ENCODE measurements at places on chromosomes 5 and 9.

GRCh38 chr9:111036946-111037345, 1.3 kb downstream of the LPAR1 start:
- DNase-seq = peak; percentile 27

GRCh38 chr9:36748322-36748899, 175.7 kb downstream of the MELK start:
- no peak for DNase-seq

GRCh38 chr5:180832638-180833068, 28.4 kb downstream of the ZFP62 start:
- DNase-seq = no peak

DNA sequence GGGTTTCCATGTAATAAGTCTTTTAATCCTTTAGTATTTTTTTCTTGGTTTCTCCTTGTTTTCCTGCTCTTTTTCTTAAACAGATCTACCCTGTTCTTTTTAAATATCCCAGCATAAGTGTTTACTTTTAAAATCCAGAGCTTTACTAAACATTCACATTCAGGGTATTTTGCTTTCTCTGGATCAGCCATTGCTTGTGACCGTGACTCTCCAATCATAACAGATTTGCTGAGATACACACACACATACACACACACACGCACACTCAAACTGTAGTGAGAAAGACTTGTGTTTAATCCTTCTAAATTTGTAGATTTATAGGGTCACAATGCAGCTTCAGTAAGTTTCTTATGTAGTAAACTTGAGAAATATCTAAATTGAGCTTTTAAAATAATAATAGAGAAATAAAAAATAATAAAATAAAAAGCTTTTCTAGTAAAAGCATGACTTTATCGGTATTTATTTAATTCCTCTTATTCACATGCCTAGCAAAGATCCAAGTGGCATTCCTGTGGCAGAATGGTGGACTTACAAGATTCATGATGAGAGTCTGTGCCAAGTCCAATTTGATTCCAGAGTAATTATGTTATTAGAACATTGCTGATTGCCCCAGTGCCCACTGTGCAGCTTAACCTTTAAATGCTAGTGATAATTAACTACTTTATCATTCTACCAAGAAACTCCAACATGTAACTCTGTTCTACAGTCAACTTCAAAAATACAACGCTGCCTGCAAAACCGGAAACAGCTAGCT, 129.0 kb downstream of the TLE4 start:
- no peak for DNase-seq

GRCh38 chr9:136992819-136993369, 672 bp downstream of the PAXX start:
- DNase-seq = no peak

DNA sequence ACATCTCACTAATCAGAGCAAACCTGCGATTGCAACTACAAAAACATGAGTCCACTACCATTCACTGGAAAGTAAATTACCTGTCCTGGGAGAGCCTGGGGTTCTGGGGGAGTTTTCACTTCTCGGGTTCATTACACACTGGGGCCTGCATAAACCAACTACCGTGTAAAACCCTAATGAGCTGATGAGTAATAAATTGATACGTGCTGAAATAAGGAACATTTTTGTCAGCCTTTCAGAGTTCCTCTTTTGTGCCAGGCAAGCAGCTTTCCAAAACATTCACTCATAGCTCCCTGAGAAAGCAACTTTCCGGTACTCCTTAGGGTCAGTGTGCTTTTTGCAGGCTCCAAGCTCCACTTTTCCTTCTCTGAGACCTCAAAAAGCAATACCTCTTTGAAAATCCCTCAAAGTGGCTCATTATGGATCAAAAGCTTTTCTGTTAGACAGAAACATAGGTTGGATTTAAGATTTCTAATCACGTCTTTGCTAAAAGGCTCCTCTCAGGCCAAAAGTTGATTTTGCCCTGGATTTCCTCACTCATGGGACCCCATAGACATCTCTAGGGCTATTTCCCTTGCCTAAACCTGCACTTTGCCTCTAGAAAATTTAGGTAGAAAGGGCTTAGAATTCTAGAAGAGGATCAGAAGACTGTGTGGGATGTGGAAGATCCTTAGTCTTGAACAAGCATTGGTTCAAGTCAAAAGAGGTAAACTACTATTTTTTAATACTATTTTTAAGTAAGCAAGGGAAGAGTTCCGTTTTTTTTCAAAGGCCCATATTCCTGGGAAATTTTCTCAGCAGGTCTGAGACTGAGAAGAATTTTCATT, 74.8 kb downstream of the ST8SIA4 start:
- DNase-seq = no peak

GRCh38 chr5:171980792-171981191, 25.6 kb downstream of the FBXW11 start:
- no peak for DNase-seq

DNA sequence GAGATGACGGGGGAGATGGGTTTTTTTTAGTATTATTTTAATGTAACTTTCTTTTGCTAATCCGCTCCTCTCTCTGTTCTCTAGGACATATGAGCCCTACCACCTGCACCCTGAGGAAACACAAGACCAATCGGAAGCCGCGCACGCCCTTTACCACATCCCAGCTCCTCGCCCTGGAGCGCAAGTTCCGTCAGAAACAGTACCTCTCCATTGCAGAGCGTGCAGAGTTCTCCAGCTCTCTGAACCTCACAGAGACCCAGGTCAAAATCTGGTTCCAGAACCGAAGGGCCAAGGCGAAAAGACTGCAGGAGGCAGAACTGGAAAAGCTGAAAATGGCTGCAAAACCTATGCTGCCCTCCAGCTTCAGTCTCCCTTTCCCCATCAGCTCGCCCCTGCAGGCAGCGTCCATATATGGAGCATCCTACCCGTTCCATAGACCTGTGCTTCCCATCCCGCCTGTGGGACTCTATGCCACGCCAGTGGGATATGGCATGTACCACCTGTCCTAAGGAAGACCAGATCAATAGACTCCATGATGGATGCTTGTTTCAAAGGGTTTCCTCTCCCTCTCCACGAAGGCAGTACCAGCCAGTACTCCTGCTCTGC, 4.8 kb downstream of the MSX2 start:
- no peak for DNase-seq

- no peak for DNase-seq
These were observed 445.0 kb upstream of the DMAC1 start for GRCh38 chr9:8244505-8245092.

DNA sequence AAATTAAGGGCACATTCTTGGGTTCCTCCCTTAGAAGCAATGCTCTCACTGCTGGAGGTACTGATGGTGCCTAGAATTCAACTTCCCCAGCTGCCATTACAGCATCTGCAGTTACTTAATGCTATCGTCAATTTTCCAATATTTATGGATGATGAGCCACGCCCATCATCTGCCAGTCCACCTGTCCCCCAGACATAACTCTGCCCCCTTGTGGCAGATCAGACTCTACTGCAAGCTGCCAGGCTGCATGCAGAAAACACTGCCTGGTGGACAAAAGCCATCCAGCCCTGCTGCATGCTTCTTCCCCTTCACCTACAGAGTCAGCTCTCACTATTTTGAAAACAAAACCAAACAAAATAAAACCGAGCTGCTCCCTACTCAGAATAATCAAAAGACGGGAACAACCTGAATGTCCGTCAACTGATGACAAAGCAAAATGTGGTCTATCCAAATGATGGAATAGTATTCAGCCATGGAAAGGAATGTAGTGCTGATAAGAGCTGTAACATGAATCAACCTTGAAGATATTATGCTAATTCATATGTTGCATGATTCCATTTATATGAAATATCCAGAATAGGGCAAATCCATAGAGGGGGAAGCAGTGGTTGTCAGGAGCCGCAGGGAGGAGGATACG, 66.4 kb downstream of the RETREG1 start:
- no peak for DNase-seq

GRCh38 chr9:100066539-100066938, 32.3 kb downstream of the ERP44 start:
- DNase-seq = no peak

DNA sequence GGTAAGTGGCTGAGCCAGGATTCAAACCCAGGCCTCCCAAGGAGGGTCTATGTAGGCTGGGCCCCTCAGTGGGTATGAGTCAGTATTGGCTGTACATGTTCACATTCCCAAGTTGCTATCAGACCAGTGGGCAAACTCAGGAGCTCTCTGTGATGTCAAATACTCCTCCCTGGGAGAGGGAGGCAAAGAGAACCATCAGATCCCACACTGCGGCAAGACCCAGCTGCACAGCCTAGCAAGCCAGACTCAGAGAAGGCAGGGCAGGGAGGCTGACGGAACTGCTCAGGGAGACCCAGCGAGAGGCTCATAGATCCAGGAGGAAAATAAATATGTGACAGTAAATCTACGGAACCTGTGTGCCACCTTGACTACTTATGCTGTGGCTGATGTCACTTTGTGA, 42.6 kb upstream of the SAP30L start:
- no peak for DNase-seq

- no peak for DNase-seq
These were observed 104.1 kb downstream of the AP3B1 start for GRCh38 chr5:78190402-78190801.

GRCh38 chr9:15121630-15122029, 185.4 kb downstream of the TTC39B start:
- DNase-seq = no peak

GRCh38 chr9:137812356-137813023, 65.1 kb upstream of the CACNA1B start:
- no peak for DNase-seq

DNA sequence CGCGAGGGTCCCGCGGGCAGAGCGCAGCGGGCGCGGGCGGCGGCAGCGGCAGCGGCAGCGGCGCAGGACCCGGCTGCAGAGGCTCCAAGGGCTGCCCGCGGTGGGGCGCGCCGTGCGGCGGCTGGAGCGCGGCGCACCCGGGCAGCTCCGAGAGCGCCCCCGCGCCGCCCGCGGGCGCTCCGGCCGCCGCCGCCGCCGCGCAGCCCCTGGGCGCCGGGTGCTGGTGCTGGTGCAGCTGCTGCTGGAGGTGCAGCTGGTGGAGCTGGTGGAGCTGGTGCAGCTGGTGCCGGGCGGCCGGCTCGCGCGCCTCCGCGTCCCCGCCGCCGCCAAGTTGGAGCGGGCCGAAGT, 644 bp downstream of the IER5L start:
- no peak for DNase-seq

- no peak for DNase-seq
These were observed 2.3 kb downstream of the VAV2 start for GRCh38 chr9:133989625-133990365.

- no peak for DNase-seq
These were observed 132.9 kb downstream of the LHFPL2 start for GRCh38 chr5:78515670-78516069.

GRCh38 chr5:141565826-141566570, 52.8 kb downstream of the DIAPH1 start:
- DNase-seq = no peak

DNA sequence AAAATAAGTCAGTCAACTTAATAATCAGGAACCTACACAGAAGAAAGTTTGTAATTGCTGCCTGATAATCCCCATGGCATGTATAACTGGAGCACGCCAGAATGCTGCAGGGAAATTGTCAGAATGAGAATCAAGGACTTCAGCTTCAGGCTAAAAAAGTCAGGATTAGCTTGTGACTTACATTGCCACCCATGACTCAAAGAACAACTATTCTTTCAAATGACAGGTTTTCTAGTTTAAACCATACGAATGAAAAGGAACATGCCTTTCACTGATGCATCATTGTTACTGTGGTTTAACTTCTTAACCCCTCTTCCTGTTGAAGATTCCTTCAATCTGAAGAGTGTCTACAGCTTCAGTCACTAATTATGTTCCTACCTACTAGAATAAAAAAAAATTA, 112.4 kb downstream of the ISL1 start:
- DNase-seq = peak; percentile 84

- DNase-seq = no peak
These were observed 38.4 kb upstream of the RECK start for GRCh38 chr9:35998333-35998732.

- DNase-seq = no peak
These were observed 7.5 kb upstream of the CCDC180 start for GRCh38 chr9:97299809-97300414.

- DNase-seq = no peak
These were observed 131.0 kb upstream of the ITGA1 start for GRCh38 chr5:52656569-52657246.

GRCh38 chr9:21669701-21670100, 132.7 kb upstream of the MTAP start:
- DNase-seq = no peak

DNA sequence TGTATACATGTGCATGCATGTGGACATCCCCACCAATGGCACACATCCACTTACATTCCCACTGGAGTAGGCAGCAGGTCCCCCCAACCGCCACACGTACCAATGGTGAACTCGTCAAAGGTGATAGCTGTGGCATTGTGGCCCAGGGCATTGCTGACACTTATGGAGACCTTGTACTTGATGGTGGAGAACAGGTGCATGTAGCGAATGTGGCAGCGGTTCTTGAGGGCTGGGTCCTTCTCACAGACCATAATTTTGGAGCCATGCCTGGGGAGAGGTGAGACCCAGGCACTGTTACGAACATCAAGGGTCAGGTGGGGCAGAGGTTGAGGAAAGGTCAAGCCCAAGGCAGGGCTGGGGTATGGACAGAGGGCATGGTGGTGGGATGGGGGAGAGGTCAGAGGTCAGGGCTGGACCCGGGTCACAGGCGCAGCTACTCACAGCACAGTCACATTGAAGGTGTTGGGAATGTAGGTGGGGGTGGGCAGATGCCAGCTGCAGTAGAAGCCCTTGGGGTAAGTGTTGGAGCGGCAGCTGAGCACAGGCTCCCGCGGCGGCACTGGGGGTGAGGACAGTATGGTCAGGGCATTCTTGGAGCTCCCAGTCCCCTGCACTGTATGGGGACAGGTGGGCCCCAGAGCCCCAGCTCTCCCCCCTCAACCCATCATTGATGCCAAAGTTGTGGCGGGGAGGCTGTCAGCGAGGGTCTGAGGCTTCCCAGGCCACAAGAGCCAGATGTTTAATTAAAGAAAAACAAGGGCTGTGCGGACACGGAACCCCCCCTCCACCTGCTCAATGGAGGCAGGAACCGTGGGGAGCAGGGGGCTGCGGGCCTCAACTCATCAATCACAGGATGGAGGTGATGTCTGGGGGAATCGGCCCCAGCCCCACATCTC, 31.9 kb downstream of the CNTFR start:
- no peak for DNase-seq

DNA sequence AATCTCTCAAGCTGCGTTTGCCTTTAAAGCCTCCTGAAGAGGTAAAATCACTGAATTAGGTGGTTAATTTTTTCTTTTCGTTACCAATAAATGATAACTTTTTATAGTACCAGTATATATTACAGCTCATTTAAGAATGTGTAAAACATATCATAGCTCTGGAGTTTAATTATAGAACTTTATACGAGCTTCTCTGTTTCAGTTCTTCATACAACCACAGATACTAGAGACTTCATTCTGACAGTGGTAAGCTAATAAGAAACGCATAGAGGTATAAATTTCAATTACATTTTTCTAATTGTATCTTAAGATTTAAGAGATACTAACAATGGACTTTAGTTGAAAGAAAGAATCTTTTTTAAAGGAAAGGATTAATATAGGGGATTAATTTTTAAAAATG, 73.9 kb downstream of the PBX3 start:
- DNase-seq = no peak

Measured in epithelial cell of proximal tubule (primary cell).